Right lung (tissue), 10 donors: ENCODE measurements at places on chromosomes 5 and 9.

GRCh38 chr5:54195701-54196100 is 114.7 kb downstream of the ARL15 start:
- DNase-seq: no peak

DNA sequence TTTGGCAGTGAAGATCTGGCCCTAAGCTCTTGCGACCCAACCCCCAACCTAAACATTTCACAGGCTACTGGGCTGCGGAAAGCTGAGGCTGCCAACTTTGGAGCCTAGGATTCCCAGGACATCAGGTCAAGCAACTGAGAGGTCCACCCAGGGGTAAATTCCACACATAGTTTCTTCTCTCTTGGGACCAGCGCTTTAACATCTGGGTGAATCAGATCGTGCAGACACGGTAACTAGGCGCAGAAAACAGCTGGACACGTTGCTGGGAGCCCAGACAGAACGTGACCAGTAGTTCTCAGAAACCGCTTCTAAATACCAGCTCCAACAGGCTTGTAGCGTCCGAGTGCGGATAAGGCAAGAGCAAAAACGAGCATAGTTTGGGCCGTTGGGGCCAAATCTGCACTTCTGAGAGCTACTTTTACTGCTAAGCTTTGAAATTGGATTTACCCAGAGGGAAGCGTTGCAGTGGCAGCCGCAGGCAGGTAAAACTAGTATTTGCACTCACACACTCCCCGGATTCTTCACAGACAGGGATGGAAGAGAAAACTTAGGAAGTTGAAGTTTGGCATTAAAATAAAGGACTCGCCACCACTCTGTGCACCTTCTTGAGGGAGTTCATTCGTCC is 11.8 kb downstream of the ITGA1 start:
- DNase-seq: peak; percentile 67

- DNase-seq: no peak
Observed at GRCh38 chr5:3786165-3786564, 190.5 kb downstream of the IRX1 start.

DNA sequence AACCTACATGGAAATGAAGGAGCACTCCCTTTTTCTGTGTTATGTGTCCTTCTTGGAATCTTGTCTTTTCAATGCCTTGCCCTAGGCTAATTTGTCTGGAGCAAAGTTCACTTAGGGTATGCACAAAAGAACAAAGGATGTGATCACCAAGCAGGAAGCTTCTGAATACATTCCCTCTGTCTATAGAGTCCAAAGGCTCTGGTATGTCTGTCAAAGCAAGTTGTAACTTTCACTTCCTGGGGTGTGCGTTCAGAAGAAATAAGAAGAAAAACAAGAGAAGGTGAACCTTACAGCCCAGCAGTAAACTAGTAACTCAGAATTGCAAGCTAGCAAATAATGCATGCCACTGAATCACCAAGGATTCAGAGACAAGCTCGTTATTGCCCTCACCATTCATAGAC is 31.7 kb upstream of the CDH6 start:
- DNase-seq: no peak

- no peak for DNase-seq
Observed at GRCh38 chr5:150945947-150946346, 41.2 kb upstream of the ZNF300 start.

DNA sequence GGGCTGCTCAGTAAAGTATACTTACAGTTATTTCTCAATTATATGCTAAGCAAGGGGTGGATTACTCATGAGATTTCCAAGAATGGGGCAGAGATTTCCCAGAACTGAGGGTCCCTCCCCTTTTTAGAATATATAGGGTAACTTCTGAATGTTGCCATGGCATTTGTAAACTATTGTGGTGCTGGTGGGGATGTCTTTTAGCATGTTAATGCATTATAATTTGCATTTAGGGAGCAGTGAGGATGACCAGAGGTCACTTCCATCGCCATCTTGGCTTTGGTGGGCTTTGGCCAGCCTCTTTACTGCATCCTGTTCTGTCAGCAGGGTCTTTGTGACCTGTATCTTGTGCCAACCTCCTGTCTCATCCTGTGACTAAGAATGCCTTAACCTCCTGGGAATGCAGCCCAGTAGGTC is 35.5 kb downstream of the TTC1 start:
- DNase-seq: no peak

- peak; percentile 93 for DNase-seq
Observed at GRCh38 chr9:21802418-21803000, at the start of gene MTAP. MTAP (plus strand) TSS chr9:21802636; CDS start chr9:21802749, 113 bp downstream.

GRCh38 chr5:130884023-130884422 is 281.0 kb downstream of the HINT1 start:
- DNase-seq: no peak

- DNase-seq: no peak
Observed at GRCh38 chr5:170848033-170848432, 13.8 kb upstream of the RANBP17 start.

DNA sequence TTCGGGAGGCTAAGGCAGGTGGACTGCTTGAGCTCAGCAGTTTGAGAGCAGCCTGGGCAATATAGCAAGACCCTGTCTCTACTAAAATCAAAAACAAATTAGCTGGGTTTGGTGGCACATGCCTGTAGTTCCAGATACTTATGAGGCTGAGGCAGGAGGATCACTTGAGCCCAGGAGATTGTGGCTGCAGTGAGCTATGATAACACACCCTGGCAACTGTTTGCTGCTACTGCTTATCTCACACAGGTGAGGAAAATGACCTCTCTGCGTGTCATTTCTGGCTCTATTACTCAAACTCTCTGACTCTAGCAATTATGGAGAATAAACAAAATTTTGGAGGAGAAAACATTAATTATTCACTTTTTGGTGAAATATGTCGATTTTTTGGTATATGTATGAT is 45.3 kb upstream of the TMC1 start:
- no peak for DNase-seq

- no peak for DNase-seq
Observed at GRCh38 chr9:125255781-125256391, 5.7 kb upstream of the GAPVD1 start.

- DNase-seq: no peak
Observed at GRCh38 chr9:78691542-78691941, 394.6 kb downstream of the PSAT1 start.

DNA sequence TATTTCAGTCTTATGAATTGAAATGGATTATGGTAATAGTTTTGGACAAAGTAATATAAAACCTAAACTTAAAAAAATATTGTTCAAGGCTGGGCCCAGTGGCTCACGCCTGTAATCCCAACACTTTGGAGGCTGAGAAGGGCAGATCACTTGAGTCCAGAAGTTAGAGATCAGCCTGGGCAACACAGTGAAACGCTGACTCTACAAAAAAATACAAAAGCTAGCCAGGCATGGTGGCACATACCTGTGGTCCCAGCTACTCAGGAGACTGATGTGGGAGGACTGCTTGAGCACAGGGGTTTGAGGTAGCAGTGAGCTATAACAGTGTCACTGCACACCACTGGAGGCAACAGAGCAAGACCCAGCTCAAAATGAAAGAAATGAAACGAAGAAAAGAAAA is 81.9 kb downstream of the SCAI start:
- no peak for DNase-seq

DNA sequence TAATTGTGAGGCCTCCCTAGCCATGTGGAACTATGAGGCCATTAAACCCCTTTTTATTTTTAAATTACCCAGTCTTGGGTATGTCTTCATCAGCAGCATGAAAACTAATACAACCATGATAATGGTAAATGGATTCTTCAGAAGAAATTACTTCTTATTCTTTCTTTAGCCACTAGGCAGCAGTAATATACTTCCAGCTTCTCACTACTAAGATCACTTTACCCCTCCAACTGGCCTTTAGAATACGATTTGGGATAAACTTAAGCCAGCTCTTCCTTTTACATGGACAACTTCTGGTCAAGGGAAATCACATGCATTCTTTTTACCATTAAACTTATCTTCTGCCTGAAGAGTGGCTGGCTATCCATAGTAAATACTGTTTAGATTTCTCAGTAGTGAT is 355.4 kb downstream of the MAN2A1 start:
- no peak for DNase-seq

DNA sequence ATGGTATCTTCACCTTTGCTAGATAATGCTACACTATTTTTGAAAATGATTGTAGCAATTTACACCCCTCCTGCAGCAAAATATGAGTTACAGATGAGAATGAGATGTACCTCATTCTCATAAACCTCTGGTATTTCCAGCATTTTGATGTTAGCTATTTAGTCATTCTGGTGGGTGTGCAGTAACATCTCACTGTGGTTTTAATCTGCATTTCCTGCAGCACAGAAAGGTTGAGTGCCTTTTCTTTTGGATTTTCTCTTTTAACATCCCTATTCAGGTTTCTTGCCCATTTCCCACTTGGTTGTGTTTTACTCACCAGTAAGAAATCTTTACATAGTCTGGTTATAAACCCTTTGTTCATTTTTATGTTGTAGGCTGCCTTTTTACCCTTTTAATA is 206.2 kb downstream of the NR3C1 start:
- DNase-seq: no peak

GRCh38 chr5:31783086-31783645 is 144.2 kb downstream of the PDZD2 start:
- no peak for DNase-seq
